BE2C (cell line): ENCODE measurements at places on chromosomes 13 and 19.
A peak's percentile ranks its signal among the peaks of the same experiment; 100 is the strongest.

DNA sequence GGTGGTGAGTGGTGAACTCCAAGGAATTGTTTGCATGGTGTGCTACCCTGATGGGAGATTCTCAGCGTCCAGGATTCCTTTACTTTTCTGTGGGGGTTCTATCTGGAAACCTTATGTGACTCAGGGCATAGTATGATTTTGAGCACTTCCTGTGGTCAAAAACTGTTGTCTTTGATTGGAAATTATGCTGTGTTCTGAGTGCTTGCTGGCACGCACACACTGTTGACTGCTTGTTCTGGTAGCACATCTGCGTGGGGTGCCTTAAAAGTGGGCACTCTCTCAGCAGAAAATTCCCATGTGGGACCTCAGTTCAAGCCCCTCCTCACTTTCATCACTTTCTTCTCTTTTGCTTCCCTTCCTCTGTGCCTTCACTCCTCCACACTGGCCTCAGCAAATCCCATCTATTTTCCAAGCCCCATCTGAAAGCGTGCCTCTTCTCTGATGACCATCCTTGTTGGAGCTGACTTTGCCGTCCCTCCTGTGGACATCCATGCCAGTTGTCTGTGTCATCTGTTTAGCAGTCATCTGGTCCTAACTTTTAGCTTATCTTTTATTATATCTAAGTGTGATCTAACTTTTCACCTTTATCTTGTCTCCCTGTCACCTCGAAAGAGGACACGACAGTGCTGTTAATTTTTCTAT lies 56.4 kb upstream of the NPAS1 start:
- no peak for DNase-seq

GRCh38 chr19:33740811-33741396 lies 55.8 kb upstream of the KCTD15 start:
- no peak for DNase-seq

- no peak for DNase-seq
Measured at GRCh38 chr13:40498461-40498860, 168.0 kb downstream of the FOXO1 start.

DNA sequence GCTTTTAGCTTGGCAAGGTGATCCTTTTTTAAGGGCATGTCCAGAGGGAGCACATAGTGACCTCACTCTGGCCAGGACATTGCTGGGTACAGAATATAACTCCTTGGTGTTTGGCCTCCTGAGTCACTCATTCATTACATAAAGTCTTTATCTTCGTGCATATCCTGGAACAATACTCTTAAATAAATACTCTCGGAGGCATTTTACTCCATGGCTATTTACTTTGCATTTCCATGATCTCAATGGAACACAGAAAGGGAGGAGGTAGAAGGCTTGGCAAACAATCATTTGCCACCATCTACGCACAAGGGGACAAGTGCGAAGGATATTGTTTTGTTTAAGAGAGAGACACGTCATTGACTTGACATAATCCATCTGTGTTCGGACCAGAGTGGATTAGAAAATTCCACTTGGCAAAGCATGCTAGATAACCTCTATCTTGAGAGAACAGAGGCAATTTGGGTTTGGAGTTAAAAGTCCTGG lies 210.0 kb downstream of the IRS2 start:
- DNase-seq: no peak

GRCh38 chr13:37168151-37168550 lies 62.7 kb upstream of the CSNK1A1L start:
- no peak for DNase-seq

DNA sequence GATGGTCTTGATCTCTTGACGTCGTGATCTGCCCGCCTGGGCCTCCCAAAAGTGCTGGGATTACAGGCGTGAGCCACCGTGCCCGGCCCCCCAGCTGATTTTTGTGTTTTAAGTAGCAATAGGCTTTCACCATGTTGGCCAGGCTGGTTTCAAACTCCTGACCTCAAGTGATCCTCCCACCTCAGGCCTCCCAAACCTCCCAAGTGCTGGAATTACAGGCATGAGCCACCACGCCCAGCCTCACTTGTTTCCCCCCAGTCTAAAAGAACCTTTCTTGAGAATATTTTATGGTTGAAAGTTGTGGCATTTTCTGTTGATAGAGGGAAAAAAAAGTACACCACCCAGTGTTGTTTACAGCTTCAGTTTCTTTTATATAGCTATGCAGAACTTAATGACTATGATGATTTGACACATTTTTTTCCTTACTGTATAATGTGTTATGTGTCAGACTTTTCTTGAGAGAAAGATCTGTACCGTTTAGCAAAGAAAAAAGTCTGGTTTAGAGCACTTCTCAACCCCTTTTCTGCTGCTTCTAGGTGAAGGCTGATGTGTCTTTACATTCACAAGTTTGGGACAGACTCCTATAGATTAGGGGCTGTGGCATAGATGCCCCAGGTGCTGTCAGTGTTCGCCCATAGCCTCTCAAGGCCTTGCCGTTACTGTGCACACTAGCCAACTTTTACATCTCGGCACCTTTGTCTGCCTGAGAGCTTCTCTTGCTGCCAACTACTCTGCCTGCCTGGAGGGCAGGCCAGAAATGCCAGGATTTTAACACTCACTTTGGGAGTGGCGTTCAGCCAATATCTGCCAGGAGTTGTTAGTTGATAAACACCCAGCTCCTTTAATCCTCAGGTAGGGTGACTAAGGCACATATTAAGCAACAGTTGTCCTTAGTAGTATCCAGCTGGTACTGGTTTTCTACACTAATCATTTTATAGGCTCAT lies 33.0 kb downstream of the KCTD4 start:
- no peak for DNase-seq

GRCh38 chr19:45469945-45470761 lies 2.4 kb downstream of the FOSB start:
- DNase-seq: no peak

DNA sequence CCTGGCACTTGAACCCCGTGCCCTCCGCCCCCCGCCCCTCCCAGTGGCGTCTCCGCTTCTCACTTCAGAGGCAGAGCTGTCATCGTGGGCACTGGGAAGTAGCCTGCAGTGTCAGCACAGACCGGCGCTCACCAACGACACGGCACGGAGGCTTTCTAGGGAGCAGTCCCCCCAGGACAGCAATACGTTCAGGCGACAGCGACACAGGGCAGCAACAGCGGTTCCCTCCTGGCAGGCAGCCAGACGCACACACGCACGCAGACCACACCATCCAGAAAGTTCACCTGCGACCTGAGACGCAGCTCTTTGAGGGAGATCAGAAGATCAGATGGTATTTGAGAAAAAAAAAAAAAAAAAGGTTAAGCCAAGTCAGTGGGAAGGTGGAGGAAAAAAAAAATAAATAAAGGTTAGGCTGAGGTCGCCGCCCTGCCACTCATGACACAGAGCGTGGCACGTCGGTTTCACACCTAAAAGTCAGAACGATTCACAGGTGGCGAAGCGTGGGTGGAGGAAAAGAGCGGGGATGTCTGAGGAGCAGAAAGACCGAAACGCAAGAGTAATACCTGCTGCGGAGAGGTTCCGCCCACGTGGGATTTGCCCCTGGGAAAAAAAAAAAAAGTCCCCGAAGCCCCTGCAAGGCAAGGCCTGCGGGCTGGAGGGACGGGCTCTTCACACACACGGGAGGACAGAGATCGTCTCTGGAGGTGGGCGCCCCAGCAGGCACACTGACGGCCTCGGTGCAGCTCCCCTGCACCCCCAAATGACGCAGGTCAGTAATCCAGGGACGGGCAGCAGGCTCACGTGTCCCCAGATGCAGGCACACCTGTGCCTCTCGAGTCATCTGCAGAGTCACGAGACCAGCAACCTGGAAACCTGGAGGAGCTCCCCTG lies 94.5 kb downstream of the GNG7 start:
- DNase-seq: peak; percentile 45

- DNase-seq: peak; percentile 69
Measured at GRCh38 chr19:15702534-15702930, 25.3 kb upstream of the OR10H2 start.

DNA sequence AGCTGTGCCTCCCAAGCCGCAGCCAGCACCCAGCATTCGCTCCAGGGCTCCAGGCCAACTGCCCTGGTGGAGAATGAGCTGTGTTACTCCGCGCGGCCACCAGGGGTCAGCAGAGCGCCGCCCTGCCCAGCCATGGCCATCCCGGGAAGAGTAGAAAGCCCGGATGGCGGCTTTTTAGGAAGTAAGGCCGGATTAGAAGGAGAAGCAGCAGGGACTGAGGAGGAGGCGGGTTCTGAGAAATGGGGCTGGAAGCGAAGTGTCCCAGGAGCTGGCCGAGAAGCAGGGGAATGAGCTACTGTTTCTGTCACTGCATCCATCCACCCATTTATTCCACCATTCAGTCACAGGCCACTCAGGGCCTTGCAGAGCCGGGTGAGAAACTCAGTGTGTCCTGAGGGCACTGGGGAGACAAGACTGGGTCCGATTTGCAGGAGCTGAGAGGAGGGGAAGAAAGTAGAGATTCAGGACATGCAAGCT lies 6.6 kb upstream of the NPAS1 start:
- peak; percentile 83 for DNase-seq

- DNase-seq: no peak
Measured at GRCh38 chr13:39656325-39656677, 839 bp downstream of the COG6 start.

- DNase-seq: no peak
Measured at GRCh38 chr19:35293363-35293739, 1.4 kb downstream of the MAG start.

DNA sequence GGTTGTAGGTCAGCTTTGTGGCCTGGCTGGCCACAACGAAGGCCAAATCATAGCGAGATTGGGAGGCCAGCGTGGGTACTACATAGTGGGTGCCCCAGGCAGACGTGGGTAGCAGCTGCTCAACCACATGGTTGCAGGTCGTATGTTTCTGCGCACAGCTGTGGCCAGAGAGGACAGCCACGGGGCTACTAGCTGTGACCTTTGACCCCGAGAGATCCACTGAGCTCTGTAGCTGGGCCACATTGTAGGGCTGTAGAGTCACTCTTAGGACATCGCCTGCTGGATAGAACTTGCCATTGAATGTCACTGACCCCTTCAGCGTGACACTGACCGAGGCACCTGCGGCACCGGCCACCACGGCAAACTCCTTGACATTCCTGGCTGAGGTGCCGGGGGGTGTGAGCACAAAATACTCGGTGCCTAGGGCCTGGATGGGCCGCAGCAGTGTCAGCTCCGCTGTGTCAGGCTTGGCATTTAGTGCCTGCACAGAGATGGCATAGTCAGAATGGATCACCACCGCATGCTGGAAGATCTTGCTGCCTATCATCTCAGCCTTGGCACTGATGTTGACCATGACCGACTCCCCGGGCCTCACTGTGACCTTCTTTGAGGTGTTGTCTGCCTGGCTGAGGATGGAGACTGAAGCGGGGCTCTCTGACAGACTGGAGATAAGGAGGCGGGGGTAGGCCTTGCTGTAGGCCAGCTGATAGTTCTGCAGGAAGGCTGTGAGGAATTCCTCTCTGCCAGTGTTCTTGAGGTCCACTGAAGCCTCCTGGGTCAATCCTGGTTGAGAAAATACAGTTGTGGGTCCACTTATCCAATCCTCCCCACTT lies 6.7 kb downstream of the FCGBP start:
- no peak for DNase-seq

- no peak for DNase-seq
Measured at GRCh38 chr13:21202767-21203531, 26.5 kb downstream of the MRPL57 start.

GRCh38 chr19:50327013-50327412 lies 2.2 kb downstream of the KCNC3 start:
- no peak for DNase-seq

- DNase-seq: no peak
Measured at GRCh38 chr19:46202426-46202825, 27.1 kb upstream of the IGFL1 start.
